ENCODE measurements at places on chromosomes 11 and 22. TPM values are rescaled to one million over a fixed set of nuclear protein-coding genes. Genes with fewer than 3 reads are reported as not detected.

The CD248 gene
- total RNA-seq, result 2.9 TPM

The AP5B1 gene
- total RNA-seq, result 3.4 TPM

DNA sequence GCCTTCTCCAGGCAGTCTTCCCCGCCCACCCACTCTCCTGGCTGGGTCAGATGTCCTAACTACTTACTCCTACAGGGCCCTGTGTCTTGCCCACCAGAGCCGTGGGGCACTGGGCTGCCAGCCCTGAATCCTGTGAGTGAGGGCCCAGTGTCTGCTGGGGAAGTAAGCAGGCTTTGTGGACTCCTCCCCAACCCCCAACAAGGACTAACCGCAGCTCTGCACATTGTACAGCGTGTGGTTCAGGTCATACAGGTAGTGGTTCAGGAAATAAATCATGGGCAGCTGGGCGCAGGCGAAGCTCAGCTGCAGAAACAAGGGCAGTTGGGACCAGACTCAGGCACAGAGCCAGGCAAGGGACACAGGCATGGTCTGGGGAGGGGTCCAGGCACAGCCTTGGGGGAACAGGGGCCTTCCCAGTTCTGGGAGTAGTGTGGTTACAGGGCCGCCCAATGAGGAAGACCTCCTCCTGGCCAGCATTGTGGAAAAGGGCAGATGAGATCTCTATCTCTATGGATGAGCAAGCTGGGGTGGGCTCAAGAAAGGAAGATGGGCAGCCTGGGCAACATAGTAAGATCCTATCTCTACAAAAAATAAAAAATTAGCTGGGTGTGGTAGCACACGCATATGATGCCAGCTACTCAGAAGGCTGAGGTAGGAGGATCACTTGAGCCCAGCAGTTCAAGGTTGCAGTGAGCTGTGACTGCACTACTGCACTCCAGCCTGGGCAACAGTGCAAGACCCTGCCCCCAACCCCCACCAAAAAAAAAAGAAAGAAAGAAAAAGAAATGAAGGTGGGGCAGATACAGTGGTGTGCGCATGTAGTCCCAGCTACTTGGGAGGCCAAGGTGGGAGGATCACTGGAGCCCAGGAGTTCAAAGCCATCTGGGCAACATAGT is 5.5 kb downstream of the UNC93B1 start:
- H3K36me3 ChIP-seq, result peaks cover 4% of the 10 kb centered on the region
- DNase-seq, result no peak
- H3K4me1 ChIP-seq, result peaks cover 6% of the 10 kb centered on the region
- H3K27ac ChIP-seq, result no peak overlapping the region

DNA sequence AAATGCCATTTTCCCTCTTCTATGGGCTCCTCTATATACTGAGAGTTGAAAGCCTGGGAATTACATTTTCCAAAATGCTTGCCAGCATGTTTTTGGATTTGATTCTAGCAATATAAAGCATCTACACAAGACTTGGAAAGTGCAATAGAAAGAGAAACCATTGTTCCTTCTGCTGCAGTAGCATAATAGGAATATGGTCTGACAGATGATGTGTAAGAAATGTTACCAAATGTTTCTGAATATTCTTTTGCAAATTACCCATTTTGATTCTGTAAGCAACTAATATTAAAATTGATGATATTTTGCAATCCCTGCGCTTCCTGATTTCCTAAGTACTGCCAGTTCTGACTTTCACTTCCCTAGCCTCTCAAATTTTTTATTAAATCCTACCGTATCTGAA is 61.6 kb downstream of the CASP12 start:
- peaks cover 2% of the 10 kb centered on the region for H3K27me3 ChIP-seq
- no peak overlapping the region for H3K4me3 ChIP-seq
- no peak overlapping the region for H3K27ac ChIP-seq
- DNase-seq, result no peak

GRCh38 chr22:25007444-25008106 is 55.1 kb downstream of the KIAA1671 start:
- H3K27me3 ChIP-seq, result peaks cover 4% of the 10 kb centered on the region
- H3K4me1 ChIP-seq, result peaks cover 11% of the 10 kb centered on the region
- DNase-seq, result peak; percentile 12
- no peak overlapping the region for H3K4me3 ChIP-seq

- peaks cover 5% of the 10 kb centered on the region for H3K4me1 ChIP-seq
- peaks cover 8% of the 10 kb centered on the region for H3K27me3 ChIP-seq
- no peaks in the 10 kb centered on the region for H3K36me3 ChIP-seq
- H3K4me3 ChIP-seq, result no peak overlapping the region
These were observed 24.9 kb downstream of the OSBPL5 start for GRCh38 chr11:3140291-3140603.

GRCh38 chr22:43377896-43378704 is 33.7 kb upstream of the MPPED1 start:
- no peak for DNase-seq
- peaks cover 6% of the 10 kb centered on the region for H3K4me1 ChIP-seq
- no peak overlapping the region for H3K27ac ChIP-seq
- peaks cover 1% of the 10 kb centered on the region for H3K27me3 ChIP-seq
- H3K4me3 ChIP-seq, result no peak overlapping the region

GRCh38 chr11:122155765-122156527 is 39.9 kb upstream of the BLID start:
- no peaks in the 10 kb centered on the region for H3K27me3 ChIP-seq
- H3K4me3 ChIP-seq, result no peak overlapping the region
- H3K27ac ChIP-seq, result no peak overlapping the region
- DNase-seq, result no peak

GRCh38 chr22:50673231-50674129 is 857 bp downstream of the SHANK3 start:
- peaks cover 62% of the 10 kb centered on the region for H3K4me1 ChIP-seq
- peaks cover 36% of the 10 kb centered on the region for H3K36me3 ChIP-seq
- H3K4me3 ChIP-seq, result peak overlapping the region; percentile 100

DNA sequence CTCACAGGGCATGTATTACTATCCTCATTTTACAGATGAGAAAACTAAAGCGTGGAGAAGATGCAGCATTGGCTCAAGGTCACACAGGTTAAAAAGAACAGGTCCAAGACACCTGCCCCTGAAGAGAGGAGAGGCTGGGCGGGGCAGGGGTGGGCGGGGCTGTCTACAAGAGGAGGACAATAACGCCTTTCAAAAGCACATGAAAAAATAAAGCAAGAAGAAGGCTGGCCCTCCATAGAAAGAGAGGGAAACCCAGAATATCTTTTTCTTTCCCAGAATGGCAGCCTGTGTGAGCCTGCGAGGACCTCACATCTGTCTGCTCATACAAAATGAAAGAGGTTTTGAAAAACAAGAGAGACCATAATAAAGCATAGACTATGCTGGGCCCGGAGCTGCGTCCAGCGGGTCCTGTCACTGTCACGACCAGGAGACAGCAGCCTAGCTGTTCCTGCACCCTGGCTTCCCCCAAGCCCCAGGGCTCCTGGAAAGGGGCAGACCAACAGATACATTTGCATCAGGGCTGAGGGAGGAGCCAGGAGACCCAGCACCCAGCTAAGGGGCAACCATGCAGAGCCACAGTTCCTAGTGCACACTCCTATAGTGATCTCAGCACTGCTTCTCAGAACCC is 61.6 kb downstream of the DSCAML1 start:
- H3K27me3 ChIP-seq, result peaks cover 7% of the 10 kb centered on the region
- H3K4me3 ChIP-seq, result no peak overlapping the region
- H3K4me1 ChIP-seq, result peaks cover 18% of the 10 kb centered on the region

DNA sequence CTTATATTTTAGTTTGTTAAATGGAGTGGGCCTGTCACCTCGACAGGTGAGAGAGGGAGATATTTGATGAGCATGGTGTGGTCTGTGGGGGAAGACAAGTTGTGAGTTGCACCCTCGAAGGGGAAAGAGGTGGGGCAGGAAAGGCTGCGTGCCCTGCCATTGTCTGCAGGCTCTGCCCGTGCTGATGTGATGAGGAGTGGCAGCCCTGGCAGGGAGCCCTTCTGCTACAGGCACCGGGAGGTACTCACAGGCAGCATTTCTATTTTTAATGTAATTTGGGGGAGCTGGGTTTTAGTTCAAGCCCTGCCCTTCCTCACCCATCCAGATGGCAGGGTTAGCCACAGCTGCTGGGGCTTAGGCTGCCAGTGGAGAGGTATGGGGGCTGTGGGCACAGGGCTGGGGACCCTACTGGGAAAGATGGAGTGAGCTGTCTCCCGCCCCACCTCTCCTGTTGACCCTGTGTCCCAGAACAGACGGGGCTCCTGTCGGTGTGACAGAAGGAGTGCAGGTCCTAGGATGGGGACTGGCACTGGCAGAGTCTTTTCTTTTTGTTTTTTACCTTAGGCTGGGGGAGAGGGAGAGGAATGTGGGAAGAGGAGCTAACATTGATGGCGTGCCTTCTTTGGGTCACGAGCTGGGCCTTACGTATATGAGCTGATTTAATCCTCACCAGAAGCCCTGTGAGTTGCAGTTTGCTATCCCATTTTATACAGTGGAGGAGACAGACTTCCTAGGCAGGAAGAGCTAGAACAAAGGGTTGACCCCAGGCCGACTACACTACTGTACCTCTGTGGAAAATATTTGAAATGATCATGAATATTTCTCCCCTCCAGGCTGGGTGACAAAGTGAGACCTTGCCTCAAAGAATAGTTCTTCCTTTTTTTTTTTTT is 51.6 kb downstream of the CEP164 start:
- no peak overlapping the region for H3K4me3 ChIP-seq
- peak overlapping the region; percentile 95 for H3K27ac ChIP-seq
- H3K27me3 ChIP-seq, result peaks cover 9% of the 10 kb centered on the region
- peaks cover 27% of the 10 kb centered on the region for H3K36me3 ChIP-seq

DNA sequence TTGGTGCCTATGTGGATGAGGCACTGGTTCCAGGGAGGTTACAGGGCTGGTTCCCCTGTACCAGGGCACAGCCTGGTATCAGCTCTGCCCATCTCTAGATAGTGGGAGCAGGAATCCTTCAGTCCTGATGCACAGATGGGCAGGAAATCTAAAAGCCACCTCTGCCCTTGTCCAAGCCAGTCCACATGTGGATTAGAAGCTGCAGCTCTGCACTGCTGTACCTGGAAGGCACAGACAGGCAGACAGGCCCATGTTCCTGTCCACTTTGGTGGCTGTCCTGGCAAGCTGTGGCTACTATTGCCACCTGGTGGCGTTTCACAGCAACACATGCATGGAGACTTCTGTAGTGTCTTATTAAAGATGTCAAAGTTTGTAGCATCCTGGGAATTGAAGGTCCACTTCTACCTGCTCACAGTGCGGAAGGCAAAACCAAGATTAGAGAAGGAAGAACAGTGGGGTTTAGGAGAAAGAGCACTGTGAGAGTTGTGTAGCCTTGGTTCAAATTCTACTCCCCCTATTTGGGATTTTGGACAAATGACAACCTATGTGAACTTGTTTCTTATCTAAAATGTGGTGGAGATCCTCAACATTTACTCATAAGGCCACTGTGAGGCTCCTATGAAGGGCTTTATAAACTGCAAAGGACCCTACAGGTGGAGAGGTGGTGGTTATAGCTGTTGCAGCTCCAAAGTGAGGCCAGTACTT is 30.1 kb downstream of the NAV2 start:
- no peaks in the 10 kb centered on the region for H3K27me3 ChIP-seq
- H3K36me3 ChIP-seq, result no peaks in the 10 kb centered on the region
- H3K4me3 ChIP-seq, result no peak overlapping the region
- DNase-seq, result peak; percentile 82

GRCh38 chr11:20046416-20046815 is 113.9 kb downstream of the DBX1 start:
- H3K27me3 ChIP-seq, result peaks cover 4% of the 10 kb centered on the region
- H3K36me3 ChIP-seq, result peaks cover 3% of the 10 kb centered on the region
- H3K27ac ChIP-seq, result no peak overlapping the region
- H3K4me3 ChIP-seq, result no peak overlapping the region
- no peak for DNase-seq
- peaks cover 29% of the 10 kb centered on the region for H3K4me1 ChIP-seq

GRCh38 chr11:118049771-118050170 is 27.1 kb upstream of the TMPRSS4 start:
- peaks cover 3% of the 10 kb centered on the region for H3K27me3 ChIP-seq
- H3K36me3 ChIP-seq, result no peaks in the 10 kb centered on the region
- H3K27ac ChIP-seq, result no peak overlapping the region
- H3K4me3 ChIP-seq, result no peak overlapping the region
